ENCODE measurements at places on chromosomes 13 and 19.

DNA sequence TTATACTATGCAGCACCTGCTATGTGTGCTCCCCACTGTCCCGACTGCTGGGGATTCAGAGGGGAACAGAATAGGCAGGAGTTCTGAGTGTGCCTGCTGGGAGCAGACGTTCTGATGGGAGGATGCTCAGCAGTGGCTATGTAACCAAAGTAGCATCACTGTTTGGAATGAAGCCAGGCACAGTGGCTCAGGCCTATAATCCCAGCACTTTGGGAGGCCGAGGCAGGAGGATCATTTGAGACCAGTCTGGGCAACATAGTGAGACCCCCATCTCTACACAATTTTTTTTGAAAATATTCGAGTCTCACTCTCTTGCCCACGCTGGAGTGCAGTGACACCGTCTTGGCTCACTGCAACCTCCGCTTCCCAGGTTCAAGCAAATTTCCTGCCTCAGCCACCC lies 6.0 kb downstream of the ATG4D start:
- no peak for DNase-seq

- DNase-seq: no peak
These were observed 47.9 kb upstream of the TMTC4 start for GRCh38 chr13:100722517-100722916.

DNA sequence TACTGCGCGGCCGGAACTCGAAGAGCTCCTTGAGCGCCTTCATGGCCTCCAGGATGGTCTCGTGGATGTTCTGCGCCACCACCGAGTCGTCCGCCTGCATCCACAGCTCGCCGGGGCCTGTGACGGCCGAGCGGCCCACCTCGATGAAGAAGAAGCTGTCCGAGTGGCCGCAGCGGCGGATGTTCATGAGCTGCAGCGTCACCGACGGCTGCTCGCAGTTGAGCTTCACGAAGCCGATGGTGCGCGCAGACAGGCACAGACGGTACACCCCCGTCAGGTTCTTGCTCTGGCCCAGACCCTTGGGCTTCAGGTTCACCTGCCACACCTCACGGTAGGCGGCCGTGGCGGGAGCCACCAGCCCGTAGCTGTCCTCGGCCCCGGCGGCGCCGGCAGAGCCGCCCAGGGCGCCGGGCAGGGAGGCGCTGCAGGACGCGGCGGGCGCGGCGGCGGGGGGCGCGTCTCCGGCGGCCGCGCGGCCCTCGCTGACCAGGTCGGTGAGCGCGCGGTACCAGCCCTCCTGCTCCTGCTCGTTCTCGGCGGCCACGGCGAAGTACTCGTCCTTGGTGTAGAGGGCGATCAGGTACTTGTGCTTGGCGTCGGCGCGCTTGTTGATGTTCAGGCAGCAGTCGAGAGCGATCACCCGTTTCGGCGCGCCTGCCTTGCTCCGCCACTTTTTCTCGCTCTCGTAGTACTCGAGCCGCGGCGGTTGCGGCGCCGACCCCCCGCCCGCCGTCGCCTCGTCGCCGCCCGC lies 1.1 kb downstream of the IRS2 start:
- peak; percentile 63 for DNase-seq

GRCh38 chr13:35732565-35732964 lies 256.1 kb upstream of the MAB21L1 start:
- DNase-seq: no peak

GRCh38 chr13:80036845-80037504 lies 304.0 kb downstream of the SPRY2 start:
- no peak for DNase-seq

DNA sequence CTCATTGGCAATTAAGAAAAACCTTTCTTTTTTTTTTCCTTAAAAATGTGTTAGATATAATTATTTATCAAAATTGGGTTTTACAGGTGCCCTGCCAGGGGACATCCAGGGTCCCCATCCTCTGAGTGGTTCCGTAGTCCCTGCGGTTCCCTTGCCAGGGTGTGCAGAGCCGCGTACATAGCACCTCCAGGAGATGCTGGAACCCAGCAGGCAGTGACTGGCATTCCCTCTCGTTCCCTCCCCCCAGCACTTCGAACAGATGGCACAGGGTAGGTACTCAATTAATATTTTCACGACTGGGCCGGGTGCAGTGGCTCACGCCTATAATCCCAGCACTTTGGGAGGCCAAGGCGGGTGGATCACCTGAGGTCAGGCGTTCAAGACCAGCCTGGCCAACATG lies 82.0 kb downstream of the COL4A1 start:
- DNase-seq: no peak
